ENCODE measurements at places on chromosomes 6 and 20.

DNA sequence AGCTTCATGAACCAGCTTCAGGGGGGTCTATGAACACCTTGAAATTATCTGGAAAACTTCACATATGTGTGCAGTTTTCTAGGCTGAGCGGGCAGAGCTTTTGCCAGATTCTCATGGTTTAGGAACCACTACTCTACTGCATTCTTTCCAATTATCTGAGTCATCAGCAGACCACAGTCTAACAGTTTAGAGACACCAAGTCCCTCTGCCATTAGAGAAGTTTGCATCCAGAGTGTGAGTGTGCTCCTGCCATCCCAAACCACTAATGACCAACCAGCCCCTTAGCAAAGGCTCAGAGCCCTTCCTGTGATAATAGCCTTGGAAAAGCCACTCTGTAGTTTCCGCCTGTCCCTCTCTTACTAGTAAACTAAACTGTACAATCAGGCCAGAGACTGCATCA is 96.8 kb downstream of the PHACTR1 start:
- DNase-seq = no peak

GRCh38 chr6:56220078-56220477 is 27.3 kb downstream of the COL21A1 start:
- no peak for DNase-seq

GRCh38 chr6:11586117-11586516 is 48.6 kb downstream of the TMEM170B start:
- no peak for DNase-seq

DNA sequence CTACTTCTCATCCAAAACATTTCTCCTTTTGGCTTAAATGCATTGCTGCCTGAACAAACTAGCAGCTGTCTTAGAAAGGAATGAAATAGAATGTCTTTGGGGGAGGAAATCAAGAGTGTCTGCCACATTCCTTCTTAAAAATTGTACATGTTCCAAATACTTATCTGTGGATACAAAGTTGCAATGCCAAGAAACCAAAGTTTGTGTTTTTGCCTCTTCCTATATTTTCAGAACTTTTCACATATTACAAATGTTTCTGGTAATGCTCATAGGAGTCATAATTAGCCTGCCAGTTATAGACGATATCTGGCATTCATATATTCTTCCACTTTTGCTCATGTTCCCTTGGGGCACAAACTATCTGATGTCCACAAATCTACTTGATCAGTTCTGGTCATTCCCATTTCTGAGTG is 165.5 kb upstream of the BMP5 start:
- DNase-seq = no peak

GRCh38 chr6:130473886-130474285 is 108.1 kb downstream of the TMEM200A start:
- no peak for DNase-seq

DNA sequence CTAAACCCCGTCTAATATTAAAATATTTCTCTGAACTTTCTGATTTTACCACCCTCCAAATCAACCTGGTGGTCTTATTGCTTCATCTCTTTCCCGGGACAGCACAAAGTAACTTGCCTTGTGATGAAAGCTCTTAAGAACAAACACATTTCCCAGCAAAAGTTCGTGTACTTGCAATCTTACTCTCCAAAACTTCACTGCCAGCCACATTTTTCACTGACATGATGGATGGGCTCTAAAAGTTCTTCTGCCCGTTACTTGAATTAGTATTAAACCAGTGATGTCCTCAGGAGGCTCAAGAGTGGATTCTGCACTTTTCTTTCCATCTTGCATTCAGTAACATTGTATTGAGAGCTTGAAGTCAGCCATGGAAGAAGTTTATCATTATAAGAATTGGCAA is 731.6 kb upstream of the GJE1 start:
- DNase-seq = no peak

DNA sequence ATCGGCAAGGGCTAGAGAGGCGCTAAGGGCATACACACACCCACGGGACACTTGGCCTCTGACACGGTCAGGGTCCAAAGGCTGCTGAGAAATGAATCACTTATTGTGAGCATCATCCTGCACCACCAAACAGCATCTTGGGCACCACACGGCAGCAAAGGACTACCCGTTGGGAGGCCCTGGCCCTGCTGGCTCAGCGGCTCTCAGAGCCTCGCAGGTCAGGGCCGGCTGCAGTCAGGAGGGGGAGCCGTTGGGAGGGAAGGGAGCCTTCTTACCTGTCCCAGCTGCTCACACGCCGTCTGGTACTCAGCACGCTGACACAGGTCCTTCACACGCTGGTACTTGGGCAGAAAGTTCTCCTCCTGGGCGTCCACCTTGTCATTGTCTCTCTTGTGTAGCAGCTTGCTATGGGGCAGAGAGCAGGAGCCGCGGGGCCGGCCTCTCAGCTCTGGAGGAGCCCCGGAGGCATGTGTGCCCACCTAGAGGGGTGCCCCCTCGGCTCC is 109.0 kb downstream of the SULF2 start:
- DNase-seq = no peak

GRCh38 chr6:154230910-154231595 is 125.5 kb downstream of the IPCEF1 start:
- DNase-seq = no peak

- DNase-seq = no peak
Observed at GRCh38 chr6:36840432-36841403, 1.5 kb upstream of the CPNE5 start.
